ENCODE measurements at places on chromosomes 2 and 18. TPM values are rescaled to one million over a fixed set of nuclear protein-coding genes. Genes with fewer than 3 reads are reported as not detected.
A peak's percentile ranks its signal among the peaks of the same experiment; 100 is the strongest.

- no peak for DNase-seq
Measured at GRCh38 chr18:61842146-61842545, 50.7 kb downstream of the RNF152 start.

Gene REEP1
- polyA plus RNA-seq: 3.3 TPM

GRCh38 chr2:225948903-225949302 lies 549.4 kb downstream of the NYAP2 start:
- DNase-seq: no peak

DNA sequence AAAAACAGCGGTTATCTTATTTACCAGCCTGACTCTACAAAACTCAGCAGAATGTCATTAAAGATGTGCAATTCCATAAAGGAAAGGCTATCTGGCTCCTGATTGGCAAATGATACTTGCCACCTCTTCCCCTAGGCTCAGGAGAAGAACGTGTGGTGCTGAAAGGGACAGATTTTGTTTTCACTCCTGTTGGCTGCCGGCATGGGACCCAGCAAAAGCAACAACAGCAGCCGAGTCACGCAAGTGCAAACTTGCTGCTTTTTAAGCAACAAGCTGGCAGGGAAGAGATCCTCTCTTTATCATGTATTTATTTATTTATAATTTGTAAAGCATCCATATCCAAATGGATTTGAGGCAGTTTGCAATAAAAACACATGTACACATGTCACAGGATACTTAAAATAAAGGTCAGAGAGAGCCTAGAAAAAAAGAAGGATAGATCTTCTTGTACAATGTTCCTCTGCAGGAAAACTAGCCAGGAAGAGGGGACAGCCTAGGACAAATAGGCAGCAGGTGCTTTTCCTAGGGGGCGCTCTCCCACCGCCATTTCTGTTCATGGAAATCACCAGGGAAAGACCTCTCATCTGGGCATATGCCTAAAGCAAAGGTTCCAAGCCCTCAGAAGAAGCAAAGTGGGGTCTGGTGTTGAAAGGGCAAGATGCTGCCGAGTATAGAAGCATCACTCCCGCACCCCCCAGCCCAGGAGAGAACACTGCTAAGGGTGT lies 799.3 kb downstream of the BCL11A start:
- no peak for DNase-seq

Gene ABCG5
- 0.70 TPM for polyA plus RNA-seq

Gene APCDD1
- polyA plus RNA-seq: 93.6 TPM

GRCh38 chr2:290090-290722 lies 2.3 kb upstream of the ALKAL2 start:
- DNase-seq: no peak

Gene MYO5B
- 6.2 TPM for polyA plus RNA-seq

Gene MATN3
- 16.7 TPM for polyA plus RNA-seq

GRCh38 chr18:53382870-53383269 lies 841.6 kb downstream of the MBD2 start:
- no peak for DNase-seq

DNA sequence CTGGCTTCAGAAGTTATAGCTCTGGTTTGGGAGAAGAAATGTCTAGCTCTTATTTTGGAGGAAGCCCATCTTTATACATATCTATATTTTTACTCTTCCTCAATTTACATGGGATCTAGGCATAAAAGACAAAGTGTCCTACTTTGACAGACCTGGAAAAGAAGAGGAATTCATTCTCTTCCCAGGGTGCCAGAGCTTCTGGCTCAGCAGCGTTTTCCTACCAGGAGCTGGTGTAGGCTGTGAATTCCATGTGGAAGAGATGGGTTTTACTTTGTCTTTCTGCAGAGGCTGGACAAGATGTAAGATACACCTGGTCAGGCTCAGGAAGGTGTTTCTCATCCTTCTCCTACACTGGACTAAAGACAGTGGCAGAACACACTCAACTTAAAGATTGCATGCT lies 50.2 kb upstream of the LYPD6B start:
- no peak for DNase-seq

GRCh38 chr2:100126201-100126600 lies 16.2 kb downstream of the AFF3 start:
- no peak for DNase-seq

GRCh38 chr2:165434865-165435496 lies 34.5 kb upstream of the CSRNP3 start:
- DNase-seq: peak; percentile 31

GRCh38 chr2:118309257-118309945 lies 221.1 kb downstream of the INSIG2 start:
- DNase-seq: no peak

Measured in left renal pelvis (tissue), 4 donors.